ENCODE measurements at places on chromosomes 12 and 14.

DNA sequence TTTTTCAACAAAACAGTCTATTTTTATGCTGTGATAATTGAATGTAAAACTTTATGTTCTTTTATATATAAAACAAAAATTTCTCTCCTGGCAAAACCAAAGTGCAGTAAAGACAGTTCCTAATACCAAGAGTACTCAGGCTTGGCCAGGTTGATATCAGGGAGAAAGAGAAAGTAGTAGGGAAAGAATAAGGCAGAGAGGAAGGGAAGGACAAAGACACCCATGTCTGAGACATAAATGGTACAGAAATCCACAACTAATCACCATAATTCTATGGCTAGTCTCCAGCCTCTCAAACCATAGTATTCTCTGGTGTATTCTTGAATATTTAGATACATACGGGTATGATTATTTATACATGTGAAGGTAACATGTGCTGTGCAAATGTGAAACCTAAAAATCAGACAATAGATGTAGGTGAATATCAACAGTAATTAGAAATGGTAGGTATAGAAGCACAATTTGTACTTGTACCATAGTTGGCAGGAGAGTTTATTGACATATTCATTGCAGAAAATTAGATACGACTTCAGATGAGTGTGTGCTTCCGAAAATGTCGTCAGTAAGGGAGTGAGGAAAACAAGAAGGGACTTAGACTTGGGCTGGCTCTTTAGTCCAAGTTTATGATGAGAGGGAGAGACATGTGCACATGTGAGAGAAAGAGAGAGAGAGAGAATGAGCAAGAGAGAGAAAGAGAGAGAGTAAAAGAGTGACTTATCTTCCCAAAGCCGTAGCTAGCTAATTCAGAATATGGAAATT, 230.8 kb upstream of the NPAS3 start:
- DNase-seq, result no peak

DNA sequence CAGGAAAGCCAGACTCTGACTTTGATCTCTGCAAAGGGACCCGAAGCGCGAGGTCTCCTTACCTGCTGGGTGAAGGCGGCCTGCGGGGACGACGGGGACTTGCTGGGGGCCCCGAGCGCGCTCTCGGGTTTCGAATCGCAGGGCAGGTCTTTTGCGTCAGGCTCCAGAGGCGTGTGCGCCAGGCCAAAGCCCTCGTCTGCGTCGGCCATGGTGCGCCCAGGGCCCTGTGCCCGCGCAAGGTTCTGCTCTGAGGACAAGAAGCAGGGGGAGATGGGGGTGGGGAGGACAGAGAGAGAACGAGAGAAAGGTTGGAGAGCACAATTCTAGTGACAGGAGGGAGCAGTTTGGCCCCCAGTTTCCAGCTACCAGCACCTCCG, 2.3 kb downstream of the TBX5 start:
- DNase-seq, result no peak

- no peak for DNase-seq
These were observed 15.5 kb upstream of the CYP46A1 start for GRCh38 chr14:99668307-99669295.

DNA sequence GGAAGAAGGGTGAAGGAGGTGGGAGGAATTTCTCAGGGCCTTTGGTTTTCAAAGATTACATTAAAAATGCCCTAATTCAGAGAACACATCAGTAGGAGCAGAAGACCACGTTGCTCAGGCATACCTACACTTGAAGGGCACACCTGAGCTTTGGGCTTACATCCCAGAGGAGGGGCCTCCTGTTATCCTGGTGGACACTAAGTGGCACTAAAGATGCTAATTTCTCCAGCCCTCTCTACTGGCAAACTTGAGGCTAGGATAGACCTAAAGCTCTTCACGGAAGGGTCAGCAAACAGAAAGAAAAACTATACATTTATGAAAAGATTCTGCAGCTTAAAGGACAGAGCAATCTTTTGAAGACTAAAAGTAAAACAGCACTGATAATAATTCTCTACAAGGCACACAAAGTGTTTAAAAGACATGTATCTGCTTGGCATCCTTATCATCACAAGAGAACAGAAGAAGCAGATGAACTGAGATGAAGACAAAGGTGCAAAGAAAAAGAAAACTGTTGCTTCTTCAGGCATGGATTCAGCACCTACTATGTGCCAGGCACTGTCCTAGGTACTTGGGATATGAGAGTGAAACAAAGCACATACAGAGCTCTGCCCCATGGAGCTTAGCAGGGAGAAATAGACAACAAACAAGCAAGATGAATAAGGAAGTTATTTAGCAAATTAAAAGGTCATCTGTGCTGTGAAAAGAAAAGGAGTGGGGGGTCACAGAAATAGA, 137.5 kb downstream of the NUAK1 start:
- no peak for DNase-seq

DNA sequence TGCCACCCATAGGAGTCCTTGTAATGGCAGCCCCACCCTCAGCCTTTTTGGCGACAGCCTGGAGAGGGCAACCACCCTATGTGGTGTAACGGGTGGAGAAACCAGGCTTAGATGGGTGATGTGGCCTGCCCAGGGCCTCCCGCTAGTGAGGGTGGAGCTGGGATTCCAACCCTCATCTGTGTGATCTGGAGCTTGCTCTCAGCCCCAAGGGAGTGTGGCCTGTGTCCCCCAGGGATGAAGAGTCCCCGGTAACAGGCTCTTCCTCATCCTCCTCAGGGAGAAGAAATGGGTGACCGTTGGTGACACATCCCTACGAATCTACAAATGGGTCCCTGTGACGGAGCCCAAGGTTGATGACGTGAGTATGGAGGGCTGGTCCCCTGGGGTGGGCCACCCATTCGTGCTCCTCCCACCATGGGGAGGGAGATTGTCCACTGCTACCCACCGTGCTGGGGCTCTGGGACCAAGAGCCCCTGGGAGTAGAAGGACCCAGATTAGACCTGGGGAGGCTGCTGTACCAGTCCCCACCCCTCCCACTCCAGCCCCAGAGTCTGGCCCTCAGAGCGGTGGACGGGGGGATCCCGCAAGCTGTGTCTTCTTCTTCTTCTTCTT, 8.8 kb downstream of the BCL7A start:
- DNase-seq, result no peak

- DNase-seq, result no peak
These were observed 31.2 kb upstream of the TSPAN9 start for GRCh38 chr12:3045989-3046388.

DNA sequence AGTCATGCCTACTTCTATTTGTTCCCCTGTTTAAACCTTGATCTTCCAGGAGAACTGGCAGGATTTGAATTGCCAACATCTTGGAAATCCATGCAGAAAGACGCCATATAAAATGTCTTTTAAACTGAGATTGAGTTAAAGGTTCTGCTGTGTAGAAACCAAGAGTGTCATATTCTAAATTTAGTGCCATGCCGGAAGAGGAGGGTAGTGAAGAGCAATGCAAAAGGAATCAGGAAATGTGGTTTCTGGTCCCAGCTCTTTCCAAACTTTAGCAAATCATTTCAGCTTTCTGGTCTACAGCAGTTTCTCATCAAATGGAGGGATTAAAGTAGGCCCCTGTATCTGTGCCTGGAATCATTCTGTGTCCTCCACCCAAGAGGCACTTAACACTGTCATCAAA, 85.7 kb downstream of the BTG1 start:
- no peak for DNase-seq

GRCh38 chr12:68497702-68498101, 113.0 kb upstream of the RAP1B start:
- DNase-seq, result no peak

DNA sequence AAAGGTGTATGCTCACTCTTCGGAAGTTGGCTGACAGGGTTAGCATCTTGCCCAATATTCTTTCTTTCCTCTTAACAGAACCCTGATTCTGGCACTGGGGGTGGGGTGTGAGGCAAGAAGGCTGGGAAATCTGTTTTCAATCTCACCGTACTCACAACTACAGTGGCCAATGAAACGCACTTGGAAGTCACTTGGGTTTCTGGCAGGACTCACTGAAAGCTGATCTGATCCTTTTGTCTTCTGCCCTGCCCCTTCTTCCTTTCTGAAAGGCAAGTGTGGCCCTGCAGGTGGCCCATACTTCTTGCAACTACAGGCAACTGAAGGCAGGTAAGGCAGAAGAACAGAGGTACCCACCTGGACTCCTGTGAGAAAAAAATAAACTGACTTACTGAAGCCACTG, 106.9 kb downstream of the STXBP6 start:
- no peak for DNase-seq

GRCh38 chr12:131011165-131012079, 57.7 kb downstream of the ADGRD1 start:
- DNase-seq, result no peak

GRCh38 chr14:95536036-95536593, 1.3 kb downstream of the GLRX5 start:
- DNase-seq, result no peak

DNA sequence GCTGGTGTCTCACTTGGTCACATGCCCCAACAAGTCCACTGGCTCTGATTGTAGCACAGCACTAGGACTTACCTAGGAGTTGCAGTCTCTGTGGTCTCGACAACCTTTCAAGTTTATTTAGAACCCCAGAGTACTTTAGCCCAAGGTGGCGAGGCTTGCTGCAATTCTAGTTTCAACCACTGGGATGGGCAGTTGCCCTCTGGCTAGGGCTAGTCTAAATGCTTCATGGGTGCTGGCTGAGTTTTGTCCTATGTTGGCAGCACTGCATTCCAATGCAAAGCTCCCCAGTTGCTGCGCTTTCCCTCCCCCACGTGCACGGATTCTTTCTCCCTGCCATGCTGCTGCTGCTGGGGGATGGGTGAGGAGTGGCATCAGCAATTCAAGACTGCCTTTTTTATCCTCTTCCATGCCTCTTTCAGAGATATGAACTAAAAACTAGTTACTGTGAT, 207.9 kb downstream of the SYNE2 start:
- DNase-seq, result no peak

All from cortex of kidney (tissue), 1 donor.